WTC11 (cell line): ENCODE measurements at places on chromosomes 7 and 10.

GRCh38 chr7:158607563-158607962, 19.9 kb upstream of the PTPRN2 start:
- no peak for DNase-seq

- no peak for DNase-seq
These were observed 1.4 kb downstream of the PTPRE start for GRCh38 chr10:127908106-127908958.

DNA sequence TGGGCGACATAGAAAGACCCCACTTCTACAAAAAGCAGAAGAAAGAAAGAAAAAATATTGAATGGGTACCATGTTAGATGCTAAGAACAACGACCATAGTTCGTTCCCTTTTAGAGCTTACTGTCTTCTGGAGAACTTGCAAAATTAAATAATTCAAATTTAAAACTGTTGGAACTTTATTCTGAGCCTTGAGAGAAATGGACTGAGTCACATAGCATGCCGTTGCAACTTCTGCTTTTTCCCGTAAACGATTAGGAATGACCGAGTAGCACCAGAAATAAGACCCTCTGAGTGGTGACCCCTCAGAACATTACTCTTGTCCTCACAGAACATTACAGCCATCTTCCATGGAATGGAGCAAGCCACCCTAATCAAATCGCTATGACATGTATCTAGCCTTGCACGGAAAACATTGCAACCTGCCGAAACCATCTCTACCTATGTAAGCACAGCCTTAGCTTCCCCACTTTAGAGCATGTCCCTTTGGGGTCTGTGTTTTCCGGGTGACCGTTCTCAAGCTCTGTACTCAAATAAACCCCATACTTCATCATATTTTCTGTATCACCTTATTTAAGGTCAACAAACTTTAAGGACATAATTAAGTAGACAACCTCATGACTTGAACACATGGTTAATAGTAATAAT, 179.1 kb downstream of the PRKCQ start:
- DNase-seq: no peak

GRCh38 chr10:34776090-34776690, 38.9 kb downstream of the PARD3 start:
- no peak for DNase-seq

DNA sequence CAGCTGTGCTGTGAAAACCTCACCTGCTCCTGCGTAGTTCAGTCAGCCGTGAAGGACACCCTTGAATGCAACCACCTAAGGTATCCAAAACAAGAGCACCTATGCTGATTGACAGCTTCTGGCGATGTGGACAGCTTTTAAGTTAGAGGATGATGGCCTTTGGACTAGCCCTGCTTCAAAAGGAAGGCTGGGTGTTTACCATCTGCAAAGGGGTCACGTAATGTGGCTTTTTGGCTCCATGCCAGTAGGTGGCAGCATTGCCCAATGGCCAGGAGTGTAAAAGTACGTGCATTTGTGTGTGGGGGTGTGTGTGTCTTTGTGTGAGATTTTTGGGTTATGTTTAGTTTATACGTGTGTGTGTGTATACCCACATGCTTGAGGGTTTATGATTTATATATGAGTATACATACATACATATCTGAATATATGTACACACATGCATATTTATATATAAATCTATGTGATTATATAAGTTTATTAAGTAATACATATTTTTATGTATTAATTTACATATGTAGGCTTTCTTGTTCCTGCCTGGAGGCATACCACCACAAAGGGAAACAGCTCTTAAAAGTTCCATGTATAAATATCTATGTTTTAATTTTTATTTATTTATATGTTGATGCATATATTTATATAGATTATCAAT, 236.3 kb upstream of the ANKRD30A start:
- DNase-seq: peak; percentile 70

- DNase-seq: no peak
These were observed 980 bp downstream of the ADAMTS14 start for GRCh38 chr10:70673043-70673928.

DNA sequence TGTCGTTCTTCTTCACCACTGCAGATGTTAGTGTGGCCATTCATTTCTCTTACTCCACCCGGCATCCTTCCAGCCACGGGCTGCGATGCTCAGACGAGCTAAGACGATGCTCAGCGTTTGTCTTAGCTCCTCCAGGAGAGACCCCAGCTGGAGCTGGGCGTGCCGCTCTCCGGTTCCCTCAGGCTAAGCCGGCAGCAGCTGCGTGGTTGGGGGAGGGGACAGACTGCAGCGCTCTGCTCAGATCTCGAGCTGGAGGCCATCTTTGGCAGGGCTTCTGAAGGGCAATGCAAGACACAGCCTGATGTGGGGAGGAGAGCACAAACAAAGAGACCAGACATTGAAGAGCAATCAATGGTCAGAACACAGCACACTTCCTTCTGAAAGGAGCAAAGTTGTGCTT, 4.8 kb downstream of the INA start:
- DNase-seq: peak; percentile 90

GRCh38 chr10:94065787-94066186, 72.1 kb downstream of the PLCE1 start:
- no peak for DNase-seq

DNA sequence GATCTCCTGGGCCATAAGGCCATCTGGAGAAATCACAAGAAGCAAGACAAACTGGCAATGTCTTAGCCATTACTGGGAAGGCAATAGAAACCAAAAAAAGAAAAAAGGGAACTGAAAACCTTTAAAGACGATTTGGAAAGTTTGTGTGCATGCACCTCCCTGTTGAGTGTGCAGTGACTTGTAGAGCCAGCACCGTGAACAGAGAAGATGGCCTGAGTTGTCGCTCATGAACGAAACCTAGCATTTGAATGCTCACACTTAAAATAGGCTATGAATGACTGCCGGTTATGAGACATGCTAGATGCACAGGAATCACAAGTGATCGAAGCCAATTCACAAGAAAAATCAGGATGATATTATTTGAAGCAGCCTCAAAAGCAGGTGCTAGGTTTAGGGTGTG, 151.3 kb upstream of the ADO start:
- no peak for DNase-seq

GRCh38 chr7:2109936-2110609, 122.7 kb downstream of the MAD1L1 start:
- no peak for DNase-seq

DNA sequence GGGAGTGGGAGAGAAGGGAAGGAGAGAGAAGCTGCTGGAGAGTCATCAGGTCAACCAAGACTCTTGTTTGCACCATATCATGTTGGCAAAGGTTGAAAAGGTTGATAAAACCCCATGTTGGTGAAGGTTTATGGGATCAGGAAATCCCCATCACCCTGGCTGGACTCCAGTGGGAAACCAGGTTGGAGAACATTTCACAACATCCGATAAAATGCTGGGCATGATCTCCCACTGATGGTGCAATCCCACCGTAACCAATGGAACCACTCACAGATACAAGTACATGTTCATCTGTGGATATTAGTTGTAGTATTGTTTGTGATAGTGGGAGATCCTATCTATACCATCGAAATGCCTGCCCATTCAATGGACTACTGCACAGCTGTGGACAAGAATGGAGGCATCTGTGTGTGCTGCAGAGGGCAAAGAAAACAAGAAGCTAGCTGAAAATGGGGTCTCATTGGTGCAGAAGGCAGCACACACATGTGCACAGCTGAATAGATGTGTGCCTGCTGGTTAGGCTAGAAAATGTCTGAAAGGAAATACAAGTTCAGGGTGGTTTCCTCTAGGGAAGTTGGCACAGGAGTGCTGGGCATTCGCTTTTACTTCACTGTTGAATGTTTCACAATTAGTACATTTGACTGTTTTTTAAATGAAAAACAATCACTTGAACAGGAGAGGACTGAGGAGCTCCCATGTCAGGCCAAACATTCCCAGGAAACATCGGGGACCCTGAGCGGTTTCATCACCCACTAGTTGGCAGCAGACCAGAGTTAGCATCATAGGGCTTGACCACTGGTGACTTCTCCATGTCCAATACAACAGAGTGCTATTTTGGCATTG, 80.4 kb upstream of the MGMT start:
- DNase-seq: no peak

DNA sequence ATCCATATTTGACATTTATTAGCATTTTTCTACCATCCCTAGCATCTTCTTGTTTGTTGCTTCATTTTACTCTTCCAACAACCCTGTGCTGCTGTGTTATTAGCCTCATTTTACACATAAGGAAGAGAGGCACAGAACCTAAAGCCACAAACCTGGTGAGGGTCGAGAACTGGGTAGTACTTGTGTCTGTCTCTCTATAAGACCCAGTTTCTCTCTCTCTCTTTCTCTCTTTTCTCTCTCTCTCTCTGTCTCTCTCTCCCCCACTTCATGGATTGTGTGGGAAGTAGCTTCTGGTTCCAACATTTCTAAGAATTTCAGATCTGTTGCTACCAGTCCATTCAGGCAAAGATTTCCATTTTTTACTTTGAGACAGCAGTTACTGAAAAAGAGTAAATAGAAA, 1.4 kb upstream of the FRA10AC1 start:
- no peak for DNase-seq

DNA sequence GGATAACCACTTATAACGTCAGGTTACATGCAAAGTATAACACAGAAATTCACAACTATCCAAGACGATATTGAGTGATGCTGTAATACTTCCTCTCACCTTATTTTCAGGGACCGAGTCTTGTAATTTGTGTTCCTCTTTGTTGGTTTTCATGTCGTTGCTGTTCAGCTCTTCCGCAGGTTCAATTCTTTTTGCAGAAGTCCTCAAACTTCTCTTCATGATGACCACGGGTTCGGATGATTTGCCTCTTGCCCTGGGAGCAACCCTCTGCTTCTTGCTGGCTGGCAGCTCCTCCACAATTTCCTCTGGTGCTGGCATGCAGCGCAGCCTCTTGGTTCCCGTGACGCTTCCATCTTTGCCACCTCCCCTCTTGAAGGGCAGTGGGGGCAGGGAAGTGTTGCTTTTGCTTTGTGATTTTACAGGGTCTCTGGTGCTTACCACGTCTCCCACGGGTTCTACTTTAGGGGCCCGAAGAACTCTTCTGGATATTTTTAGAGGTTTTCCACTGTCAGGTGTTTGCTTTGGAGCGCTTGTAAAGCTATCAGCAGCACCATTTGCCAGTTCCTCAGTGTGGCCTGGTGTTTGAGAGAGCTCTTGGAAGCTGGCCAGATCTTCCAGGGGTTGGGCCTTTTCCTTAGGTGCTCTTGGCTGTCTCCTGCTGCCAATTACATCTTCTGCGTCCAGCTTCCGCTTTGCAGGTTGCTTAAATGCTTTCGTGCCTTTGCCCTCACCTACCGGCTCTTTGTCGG, 23.6 kb downstream of the MKI67 start:
- DNase-seq: no peak

DNA sequence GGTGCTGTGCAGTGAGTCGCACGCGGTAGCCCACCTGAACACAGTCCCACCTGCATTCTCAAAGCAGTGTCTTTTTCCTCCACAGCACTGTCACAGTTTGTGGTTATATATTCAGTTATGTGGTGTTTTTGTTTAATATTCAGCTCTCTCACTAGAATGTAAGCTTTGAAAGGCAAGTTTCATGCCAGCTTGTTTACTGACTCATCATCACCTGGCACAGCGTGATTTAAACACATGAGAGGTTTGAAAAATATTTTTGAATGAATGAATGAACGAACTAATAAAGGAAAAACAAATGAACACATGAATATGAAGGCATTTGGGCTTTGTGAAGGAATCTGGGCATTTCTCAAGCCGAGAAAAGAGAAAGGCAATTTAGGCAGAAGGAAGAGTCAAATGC, 51.9 kb upstream of the TM9SF3 start:
- no peak for DNase-seq

DNA sequence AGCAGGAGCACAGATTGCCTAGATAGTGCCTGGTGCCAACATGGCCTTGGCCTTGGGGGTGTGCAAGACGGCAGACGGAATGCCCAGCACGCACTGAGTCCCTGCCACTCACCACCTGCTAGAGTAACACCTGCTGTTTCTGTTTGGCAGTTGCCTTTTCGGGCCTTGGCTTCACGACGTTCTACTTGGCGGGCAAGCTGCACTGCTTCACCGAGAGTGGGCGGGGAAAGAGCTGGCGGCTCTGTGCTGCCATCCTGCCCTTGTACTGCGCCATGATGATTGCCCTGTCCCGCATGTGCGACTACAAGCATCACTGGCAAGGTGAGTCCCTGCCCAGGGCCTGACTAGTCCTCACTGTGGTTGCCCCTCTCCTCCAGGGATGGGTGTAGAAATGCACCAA, 118.0 kb downstream of the PLPP4 start:
- no peak for DNase-seq

DNA sequence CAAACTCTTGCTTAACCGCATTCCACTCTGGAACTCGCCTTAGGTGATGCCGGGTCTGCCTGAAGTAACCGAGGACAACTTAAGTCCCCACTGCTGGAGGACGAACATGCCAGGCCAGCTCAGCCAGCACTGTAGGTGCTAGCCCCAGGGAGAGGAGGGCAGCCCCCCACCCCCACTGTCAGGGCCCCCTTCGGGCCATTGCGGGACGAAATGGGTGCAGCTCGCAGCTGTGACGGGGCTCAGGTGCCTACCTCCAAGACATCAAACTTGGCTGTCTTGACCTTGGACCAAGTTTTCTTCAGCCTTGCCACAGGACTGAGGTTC, 60.4 kb downstream of the CSGALNACT2 start:
- DNase-seq: no peak

DNA sequence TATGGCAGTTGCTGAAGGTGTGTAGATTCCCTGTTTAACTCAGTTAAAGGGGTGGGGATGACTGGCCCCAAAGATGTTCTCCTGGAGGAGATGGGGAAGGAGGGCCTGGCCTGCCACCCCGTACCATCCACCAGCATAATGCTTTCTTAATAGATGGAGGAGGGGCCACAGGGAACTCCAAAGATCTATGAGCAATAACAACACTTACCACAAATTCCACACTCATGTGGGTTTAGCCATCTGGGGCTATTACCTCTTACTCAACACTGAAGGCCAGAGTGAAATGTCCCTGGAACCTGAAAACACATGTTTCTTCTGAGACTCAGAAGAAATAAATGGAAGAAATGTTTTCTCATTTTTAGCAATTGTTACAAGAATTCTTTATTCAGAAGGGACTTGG, 259.0 kb downstream of the CXCL12 start:
- DNase-seq: no peak

- DNase-seq: no peak
These were observed 163.4 kb upstream of the COL1A2 start for GRCh38 chr7:94231305-94231704.

- DNase-seq: no peak
These were observed 253.7 kb downstream of the GLRX3 start for GRCh38 chr10:130389906-130390305.

GRCh38 chr7:27846388-27846787, 106.4 kb downstream of the TAX1BP1 start:
- no peak for DNase-seq

GRCh38 chr7:131670406-131670805, 114.0 kb upstream of the PODXL start:
- DNase-seq: no peak

DNA sequence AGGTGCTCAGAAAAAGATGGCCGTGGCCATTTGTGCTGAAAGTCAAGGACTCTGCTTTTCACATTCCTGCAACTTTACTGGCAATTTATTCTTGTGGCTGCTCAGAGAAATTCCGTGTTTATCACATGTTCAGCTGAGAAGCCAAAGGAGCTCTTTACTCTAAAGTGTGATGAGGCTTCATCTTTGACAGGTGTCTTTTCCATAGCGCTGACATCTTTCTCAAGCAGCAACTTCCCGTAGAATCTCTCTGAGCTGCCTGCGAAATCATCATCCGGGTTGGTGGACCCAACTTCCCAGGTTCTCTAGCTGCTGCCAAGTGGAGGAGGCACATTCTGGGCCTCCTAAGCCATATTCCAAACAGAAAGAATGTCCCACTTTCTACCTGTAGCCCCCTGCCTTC, 16.9 kb upstream of the NPS start:
- DNase-seq: no peak

GRCh38 chr7:138729444-138729843, 28.3 kb upstream of the SVOPL start:
- no peak for DNase-seq
